A549 treated with Mapracorat at 1 μM for 4 hours (cell line): ENCODE measurements at places on chromosomes 7 and 10. TPM values are rescaled to one million over a fixed set of nuclear protein-coding genes. Genes with fewer than 3 reads are reported as not detected.

The PON1 gene
- 0.75 to 1.6 TPM (median 1.0 TPM) in 5 replicates for total RNA-seq

The FAM25C gene
- 1.2 to 1.7 TPM in 2 of 5 replicates, not detected in the others for total RNA-seq

The TMEM213 gene
- not detected in 5 replicates for total RNA-seq

The GATA3 gene
- total RNA-seq: 4.1 to 6.4 TPM (median 4.2 TPM) in 5 replicates

The SEMA3D gene
- total RNA-seq: 0.08 to 0.10 TPM in 2 of 5 replicates, not detected in the others

The FFAR4 gene
- total RNA-seq: 0.07 to 0.29 TPM (median 0.15 TPM) in 5 replicates

The GIMAP6 gene
- not detected in 5 replicates for total RNA-seq

The LRRTM3 gene
- not detected in 5 replicates for total RNA-seq

The LIPF gene
- not detected in 5 replicates for total RNA-seq

The KIAA1217 gene
- 1.6 to 2.5 TPM (median 1.7 TPM) in 5 replicates for total RNA-seq

The EBF3 gene
- total RNA-seq: 0.07 to 0.19 TPM (median 0.12 TPM) in 5 replicates

The FGFBP3 gene
- total RNA-seq: 2.2 to 3.1 TPM (median 2.4 TPM) in 5 replicates

The CDK1 gene
- 78.8 to 100 TPM (median 89.5 TPM) in 5 replicates for total RNA-seq

The SVIL gene
- 17.9 to 22.9 TPM (median 20.0 TPM) in 5 replicates for total RNA-seq

The FKBP14 gene
- 6.1 to 10.4 TPM (median 8.3 TPM) in 5 replicates for total RNA-seq
